ENCODE measurements at places on chromosomes 3 and 15.

GRCh38 chr3:177013681-177014280, 183.5 kb downstream of the TBL1XR1 start:
- DNase-seq, result no peak

- no peak for DNase-seq
Observed at GRCh38 chr3:178669022-178669601, 132.9 kb downstream of the KCNMB2 start.

DNA sequence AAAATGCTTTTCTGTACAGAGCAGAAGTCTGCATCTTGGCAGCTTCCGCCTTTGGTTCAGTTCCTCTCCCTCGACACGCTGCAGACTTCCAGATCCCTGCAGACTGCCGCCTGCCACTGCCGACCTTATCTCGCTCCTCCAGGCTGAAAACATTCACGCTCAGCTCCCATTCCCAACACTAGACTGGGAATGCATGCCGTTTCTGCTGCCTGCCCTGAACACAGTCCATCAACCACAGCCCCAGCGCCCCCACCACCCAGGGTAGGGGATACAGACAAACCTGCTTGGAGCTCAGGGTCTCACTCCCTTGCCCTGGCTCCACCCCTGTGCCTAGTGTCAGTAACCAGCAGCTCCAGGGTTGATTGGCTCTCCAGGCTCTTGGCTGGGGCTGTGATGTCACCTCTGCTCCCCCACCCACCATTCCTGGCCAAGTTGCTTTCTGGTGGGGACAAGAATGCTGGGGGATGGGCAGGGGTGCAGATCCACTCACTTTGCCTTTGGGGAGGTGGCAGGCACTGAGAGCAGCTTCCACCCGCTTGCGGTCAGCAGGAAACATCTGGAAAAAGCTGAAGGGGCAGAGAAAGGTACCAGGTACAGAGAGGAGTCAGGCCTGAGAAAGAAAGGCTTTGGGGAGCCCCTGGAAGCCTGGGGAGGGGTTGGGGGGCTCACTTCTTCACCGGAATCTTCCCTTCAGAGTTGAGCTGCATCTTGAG, 6.1 kb downstream of the PLCB2 start:
- DNase-seq, result no peak

GRCh38 chr15:69939513-69940440, 157.9 kb downstream of the TLE3 start:
- DNase-seq, result no peak

DNA sequence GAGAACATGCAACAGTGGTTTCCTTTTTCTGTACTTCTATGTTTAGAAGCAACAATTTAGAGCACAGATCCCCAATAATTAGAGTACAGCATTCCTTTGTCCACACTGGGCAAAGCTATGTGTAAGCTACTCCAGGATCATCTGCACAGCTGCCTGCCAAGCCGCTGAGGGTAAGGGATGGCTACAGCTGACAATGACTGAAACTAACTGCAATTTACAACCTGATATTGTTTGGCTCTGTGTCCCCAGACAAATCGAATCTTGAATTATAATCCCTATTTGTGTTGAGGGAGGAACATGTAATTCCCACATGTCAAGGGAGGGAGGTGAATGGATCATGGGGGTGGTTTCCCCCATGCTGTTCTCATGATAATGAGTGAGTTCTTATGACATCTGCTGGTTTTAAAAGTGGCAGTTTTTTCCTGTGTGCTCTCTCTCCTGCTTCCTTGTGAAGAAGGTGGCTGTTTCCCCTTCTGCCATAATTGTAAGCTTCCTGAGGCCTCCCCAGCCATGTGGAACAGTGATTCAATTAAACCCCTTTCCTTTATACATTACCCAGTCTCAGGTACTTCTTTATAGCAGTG, 54.8 kb upstream of the TNFSF10 start:
- DNase-seq, result no peak

GRCh38 chr15:33182926-33183325, 11.6 kb downstream of the FMN1 start:
- no peak for DNase-seq

- DNase-seq, result no peak
Observed at GRCh38 chr3:125594125-125594524, 1.2 kb downstream of the OSBPL11 start.

GRCh38 chr15:38050529-38051448, 116.3 kb downstream of the TMCO5A start:
- DNase-seq, result no peak

GRCh38 chr15:88238618-88239430, 17.7 kb downstream of the NTRK3 start:
- peak; percentile 12 for DNase-seq

- DNase-seq, result no peak
Observed at GRCh38 chr3:118810499-118811035, 224.1 kb downstream of the IGSF11 start.

- no peak for DNase-seq
Observed at GRCh38 chr15:74901612-74902063, 5.0 kb downstream of the FAM219B start.

Measured in AG09319 (cell line).